ENCODE measurements at places on chromosomes 6 and 20.

DNA sequence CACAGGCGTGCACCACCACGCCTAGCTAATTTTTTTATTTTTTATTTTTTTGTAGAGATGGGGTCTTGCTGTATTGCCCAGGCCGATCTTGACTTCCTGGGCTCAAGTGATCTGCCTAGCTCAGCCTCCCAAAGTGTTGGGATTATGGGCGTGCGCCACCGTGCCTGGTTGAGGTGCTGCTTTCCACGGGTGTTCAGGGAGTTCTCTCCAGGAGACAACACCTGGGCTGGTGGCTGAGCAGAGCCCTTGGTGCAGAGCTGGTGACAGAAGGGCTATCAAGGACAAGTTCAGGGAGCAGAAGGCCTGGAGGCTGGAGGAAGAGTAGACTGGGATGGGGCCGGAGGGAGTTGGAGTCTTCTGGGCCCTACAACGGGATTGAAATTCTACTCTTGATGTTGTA lies 34.6 kb downstream of the TFAP2C start:
- DNase-seq, result no peak

- DNase-seq, result no peak
These were observed 100.4 kb downstream of the JAG1 start for GRCh38 chr20:10573273-10573950.

GRCh38 chr20:48714764-48715163 lies 113.0 kb downstream of the PREX1 start:
- DNase-seq, result no peak

DNA sequence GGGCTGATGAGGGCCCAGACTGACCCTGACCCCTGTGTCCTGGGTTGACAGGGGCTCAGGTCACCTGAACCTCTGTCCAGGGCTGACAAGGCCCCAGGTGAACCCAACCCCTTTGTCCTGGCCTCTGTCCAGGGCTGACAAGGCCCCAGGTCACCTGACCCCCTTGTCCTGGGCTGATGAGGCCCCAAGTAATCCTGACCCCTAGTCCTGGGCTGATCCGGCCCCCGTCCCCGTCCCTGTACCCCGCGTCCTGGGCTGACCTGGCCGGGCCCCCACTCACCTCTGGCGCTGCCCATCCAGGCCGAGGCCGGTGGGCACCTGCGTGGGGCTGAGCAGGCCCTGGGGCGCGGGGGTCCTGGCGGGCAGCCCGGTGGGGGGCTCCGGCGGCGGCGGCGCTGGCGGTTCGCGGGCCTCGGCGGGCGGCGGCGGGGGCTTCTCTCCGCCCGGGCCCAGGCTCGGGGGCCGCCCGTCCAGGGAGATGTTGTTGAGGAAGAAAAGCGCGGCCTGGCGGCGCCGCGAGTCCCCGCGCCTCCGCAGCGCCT lies 379 bp downstream of the CABLES2 start:
- DNase-seq, result no peak

- no peak for DNase-seq
These were observed 183.7 kb downstream of the UNC5CL start for GRCh38 chr6:40855168-40855880.

- DNase-seq, result no peak
These were observed 62.2 kb downstream of the TCP11 start for GRCh38 chr6:35078896-35079295.

- no peak for DNase-seq
These were observed 40.4 kb downstream of the SPDEF start for GRCh38 chr6:34515473-34516387.

- DNase-seq, result no peak
These were observed 29.4 kb upstream of the TAGAP start for GRCh38 chr6:159074120-159074684.

GRCh38 chr6:128848212-128848935 lies 34.6 kb upstream of the LAMA2 start:
- DNase-seq, result no peak

- DNase-seq, result no peak
These were observed 1355.9 kb downstream of the GRIK2 start for GRCh38 chr6:102749210-102749971.

GRCh38 chr6:165988302-165988756 lies 179.3 kb downstream of the TBXT start:
- no peak for DNase-seq

DNA sequence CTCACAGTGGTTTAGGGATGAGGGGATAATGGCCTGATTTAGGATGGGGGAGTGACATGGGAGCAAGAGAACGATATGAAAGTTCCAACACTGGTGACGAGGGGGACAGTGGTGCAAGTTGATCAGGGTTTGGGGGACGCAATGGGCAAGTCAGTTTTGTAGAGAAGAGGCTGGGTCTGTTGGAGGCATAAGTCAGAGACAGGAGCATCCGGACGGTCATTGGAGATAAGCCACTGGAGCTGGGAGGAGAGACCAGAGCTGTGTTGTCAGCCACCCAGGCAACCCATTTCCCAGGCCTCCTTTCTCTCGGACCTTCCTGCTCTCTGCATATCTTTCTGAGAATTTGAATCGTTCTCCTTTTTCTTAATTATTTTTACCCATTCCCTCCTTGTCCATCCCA lies 9.5 kb downstream of the DNPH1 start:
- DNase-seq, result no peak

- no peak for DNase-seq
These were observed 19.3 kb downstream of the ENTPD6 start for GRCh38 chr20:25214819-25215218.

DNA sequence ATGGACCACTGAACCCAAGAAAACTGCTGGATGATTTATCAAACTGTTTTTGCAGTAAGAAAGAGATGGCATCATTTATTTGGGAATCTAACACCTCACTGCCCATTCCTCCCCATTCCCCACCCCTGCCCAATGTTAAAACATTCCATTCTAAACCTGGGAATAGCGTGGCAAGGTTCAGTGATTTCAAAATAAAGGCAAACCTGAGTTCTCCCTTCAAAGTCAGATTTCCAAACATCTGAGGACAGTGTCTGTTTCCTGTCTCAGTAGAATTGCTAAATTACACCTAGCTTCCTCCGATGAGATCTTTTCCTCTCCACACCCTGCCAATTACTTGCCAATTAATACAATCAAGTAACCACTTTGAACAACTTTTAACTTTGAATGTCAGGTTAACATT lies 127.4 kb upstream of the ARMC2 start:
- DNase-seq, result no peak

DNA sequence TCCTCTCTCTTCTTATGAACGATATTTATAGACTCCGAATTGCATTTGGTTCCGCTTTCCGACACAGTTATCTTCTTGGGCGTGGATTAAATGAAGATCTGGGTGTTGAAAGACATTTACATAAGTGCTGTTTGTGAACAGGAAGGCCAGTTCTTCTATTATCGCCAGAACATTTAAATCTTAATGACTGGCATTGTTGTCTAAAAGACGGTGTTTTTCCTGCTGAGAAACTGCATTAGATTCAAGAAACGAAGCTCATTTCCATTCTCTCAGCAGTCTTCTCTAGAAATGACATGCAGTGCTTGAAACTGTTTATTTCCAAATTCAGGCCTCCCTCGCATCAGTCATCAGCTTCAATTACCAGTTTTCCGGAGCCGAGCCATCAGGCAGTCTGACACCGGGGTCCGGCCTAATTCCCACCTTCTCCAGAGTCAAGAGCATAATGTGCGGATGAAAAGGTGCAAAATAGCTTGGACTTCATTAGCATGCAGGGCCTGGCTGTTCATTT lies 16.0 kb downstream of the LINC00237 start:
- no peak for DNase-seq

DNA sequence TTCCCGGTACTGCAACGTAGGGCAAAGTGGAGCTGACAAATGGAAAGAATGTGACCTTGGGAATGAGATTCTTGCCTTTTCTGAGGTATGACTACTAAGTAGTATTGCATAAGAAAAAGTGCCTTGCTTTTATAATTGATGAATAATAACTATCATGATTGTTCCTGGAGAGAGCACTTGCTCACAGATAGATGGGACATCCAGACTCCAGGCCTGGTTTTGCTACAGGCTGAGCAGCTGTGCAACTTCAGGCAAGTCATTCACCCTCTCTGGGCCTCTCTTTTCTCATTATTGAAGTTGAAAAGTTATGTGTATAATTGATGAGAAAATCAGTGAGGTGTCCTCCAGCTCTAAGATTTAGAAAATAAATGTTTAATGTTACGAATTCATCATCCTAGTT lies 53.6 kb upstream of the MBOAT1 start:
- no peak for DNase-seq

DNA sequence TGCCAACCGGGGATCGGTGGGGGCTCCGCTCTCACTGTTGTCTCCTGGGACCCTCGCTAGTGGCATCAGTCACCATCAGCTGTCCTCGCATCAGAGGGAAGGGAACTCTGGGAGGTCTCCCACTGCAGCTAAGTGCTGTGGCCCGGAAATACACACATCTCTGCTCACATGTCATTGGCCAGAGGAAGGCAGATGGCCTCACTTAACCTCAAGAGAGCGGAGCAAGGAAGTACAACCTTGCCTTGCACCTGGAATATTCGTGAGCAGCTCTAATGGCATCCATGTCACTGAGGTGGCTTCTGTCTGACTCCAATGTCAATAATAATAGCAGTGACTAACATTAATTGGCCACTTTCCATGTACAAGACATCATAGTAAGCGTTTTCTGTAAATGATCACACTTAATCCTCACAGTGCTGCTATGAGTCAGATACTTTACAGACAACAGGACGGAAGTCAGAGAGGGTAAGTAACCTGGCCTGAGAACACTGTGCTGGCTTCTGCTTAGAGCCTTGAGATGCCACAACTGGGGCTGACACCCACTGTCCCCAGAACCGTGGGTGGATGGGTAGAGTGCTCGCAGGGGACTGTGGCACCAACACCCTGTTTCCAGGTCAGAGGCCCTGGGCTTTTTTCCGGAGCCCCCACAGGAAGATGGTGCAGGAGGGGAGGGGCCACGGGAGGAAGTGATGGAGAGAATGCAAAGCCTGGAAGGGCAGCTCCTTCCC lies 6.0 kb downstream of the LHFPL5 start:
- no peak for DNase-seq

DNA sequence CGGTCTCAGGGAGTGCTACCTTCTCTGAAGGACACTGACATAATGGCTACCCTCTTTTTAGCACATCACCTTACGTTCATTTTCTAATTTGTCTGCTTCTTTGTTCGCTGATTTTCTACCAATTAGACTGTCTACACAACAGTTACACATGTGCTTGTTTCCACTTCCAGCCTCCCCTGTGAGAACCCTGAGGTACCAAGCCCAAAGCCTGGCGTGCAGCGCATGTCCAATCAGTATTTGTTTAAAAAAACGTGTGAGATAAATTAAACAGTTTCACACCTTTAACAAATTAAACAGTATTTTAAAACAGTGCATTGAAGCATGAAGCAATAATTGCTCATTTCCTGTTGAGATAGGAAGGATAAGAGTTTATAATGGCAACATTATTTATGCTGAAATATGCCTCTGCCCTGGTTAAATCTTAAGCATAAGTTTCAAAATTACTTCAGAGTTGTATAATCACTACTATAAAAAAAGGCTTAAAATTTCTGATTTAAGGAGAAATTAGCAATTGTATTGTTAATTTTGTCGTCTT lies 88.9 kb downstream of the MAP3K5 start:
- DNase-seq, result no peak

- no peak for DNase-seq
These were observed 41.8 kb downstream of the FARS2 start for GRCh38 chr6:5302995-5303622.

GRCh38 chr6:144093658-144094057 lies 1.7 kb downstream of the SF3B5 start:
- DNase-seq, result no peak

DNA sequence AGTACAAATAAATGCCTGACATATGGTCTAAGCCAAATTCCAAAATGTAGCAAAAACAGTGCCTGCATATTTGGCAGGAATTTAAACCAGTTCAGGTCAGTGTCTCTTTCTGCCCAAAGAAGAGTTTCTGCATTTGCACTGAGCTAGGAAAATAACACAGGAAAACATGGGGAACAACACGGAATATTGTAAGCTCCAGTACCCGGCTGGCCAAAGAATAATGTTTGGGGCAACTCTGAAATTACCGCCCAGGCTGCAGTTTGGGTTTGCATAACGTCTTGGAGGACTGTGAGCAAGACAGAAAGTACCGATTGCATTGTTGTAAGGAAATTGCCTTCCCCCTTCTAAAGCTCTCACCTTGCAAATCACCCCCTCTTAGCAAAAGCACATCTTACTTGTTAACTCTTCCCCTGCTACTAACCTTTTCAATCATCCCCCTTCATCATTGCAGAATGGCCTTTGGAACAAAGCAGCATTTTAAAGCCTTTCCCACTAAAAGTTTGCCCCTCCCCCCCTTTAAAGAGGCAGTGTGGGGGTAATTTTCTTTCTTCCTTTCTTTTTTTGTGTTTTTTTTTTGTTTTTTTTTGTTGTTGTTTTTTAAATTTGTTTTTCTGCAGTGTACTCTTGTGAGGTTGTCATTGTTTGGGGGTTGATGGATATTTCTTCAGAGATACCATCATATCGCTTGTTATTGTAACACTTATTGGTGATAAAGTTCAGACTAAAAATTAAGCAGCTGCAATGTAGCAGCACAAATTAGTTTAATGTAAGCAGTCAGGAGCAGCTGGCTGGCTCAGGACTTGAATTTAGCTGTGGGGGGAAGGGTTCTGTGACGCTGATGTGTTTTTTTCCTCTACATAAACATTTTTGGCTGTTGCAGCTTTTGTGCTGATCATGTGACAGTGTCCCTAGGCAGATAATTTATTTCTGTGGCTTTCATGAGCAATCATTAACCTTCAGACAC lies 100.0 kb upstream of the CITED2 start:
- DNase-seq, result no peak

Measured in GOT3 (cell line).